ENCODE measurements at places on chromosomes 3 and 15.

DNA sequence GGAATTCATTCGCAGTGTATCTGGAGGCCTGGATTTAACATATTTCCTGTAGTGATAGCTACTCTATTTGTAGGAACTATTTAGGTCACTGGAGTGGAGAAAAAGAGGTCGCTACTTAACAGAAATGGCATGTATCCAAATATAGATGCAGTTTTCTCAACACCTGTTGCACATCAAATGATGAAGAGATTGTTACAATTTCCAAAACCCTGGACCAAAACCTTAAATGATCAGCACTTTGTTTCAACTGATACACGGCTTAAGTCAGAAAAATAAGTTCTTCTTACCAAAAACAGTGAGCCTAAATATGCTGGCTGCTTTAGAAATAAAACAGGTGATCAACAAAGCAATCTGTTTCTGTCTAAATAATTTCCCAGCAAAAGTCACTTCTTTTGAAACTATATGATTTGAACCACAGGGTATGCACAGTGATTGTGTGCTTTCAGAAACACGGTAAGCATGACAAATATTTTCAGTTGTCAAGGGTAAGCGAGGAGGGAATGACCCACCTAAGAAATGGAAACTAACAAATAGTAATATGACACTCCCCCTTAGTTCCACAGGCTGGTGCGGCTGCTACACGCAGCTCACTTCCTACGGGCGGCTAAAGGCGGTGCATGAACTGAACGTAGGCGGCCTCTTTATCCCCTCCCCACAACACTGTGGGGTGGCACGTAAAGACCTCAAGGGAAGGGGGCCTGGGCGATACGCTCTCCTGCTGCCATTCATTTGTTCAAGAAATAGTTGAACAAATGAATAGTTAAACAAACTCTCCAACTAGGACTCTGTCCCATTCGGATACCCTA is 1.1 kb downstream of the EHD4 start:
- peak; percentile 56 for DNase-seq

GRCh38 chr15:74851960-74852359 is 9.0 kb upstream of the ULK3 start:
- no peak for DNase-seq

- no peak for DNase-seq
Measured at GRCh38 chr3:126275620-126275904, 81.6 kb downstream of the KLF15 start.

DNA sequence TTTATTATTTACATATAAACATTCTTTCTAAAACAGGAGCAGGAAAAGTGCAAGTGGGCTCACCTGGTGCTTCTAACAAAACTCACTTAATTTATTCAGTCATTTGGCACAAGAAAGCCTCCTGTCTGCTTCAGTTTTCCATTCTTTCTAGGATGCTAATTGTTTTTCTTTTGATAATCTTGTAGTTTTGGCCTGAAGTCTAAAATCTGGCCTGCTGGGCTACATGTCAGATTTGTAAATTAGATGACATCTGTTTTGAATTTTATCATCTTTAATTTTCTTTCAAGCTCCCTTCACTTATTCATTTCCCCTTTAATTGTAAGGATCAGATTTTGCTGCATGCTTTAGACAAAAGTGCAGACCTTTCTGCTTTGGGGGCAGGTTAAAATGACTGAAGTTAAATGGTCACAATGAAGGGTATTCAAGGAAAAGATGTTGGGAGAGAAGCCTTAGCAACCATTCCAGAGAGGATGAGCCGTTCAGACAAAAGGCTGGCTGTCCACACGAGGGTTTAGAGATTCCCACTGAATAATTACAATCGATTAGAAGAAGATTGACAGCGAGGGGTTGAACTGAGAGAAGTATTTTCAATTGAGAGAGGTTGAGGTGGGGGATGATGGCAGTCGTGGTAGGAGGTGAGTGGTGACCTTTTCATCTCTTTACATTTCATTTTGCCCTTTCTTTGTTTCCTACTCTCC is 59.9 kb upstream of the PTX3 start:
- DNase-seq, result no peak

DNA sequence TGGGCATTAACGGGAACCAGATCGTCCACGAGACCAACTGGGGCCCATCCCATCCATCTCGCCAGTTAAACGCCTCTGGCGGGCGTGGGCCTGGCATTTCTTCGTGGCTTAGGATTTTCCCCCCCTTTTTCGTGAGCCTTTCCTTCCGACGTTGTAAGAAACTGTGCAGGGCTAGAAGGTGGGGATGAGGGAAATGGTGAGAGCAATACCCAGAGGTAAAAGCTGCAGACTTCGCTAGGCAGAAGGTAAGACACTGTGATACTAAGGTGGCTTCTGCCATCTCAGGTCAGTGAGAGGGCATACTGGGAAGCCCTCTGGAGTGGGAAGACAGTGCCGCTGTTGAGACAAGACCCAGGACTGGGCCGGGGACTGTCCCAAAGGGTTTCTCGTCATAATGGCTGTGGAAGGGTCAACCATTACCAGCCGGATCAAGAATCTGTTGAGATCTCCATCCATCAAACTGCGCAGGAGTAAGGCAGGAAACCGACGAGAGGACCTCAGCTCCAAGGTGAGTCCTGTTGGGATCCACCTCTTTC is 666 bp downstream of the MAPKBP1 start:
- no peak for DNase-seq

- no peak for DNase-seq
Measured at GRCh38 chr15:40925863-40926658, 3.1 kb upstream of the DLL4 start.

- no peak for DNase-seq
Measured at GRCh38 chr3:186782542-186783057, 777 bp upstream of the EIF4A2 start.

DNA sequence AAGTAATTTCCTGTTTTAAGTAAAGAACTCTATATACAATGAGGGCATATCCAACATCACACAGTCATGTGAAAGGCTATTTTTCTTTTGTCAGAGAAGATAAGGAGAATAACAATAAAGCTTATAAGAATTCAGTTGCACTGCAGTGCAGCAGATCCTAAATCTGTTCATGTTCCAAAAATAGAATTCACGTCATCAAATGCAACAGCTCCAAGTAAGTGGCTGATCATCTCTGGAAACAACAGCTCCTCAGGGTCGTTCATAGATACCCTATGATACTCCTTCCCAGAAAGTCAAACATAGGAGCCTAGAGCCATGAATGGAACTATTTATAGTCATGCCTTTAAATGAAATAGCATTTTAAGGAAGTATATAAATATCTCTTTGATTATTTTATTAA is 100.2 kb downstream of the FMN1 start:
- no peak for DNase-seq
